ENCODE measurements at places on chromosomes 6 and 20.

- DNase-seq: no peak
Measured at GRCh38 chr6:131717836-131718542, 7.2 kb upstream of the CTAGE9 start.

- DNase-seq: no peak
Measured at GRCh38 chr6:75800133-75800532, 51.1 kb downstream of the MYO6 start.

DNA sequence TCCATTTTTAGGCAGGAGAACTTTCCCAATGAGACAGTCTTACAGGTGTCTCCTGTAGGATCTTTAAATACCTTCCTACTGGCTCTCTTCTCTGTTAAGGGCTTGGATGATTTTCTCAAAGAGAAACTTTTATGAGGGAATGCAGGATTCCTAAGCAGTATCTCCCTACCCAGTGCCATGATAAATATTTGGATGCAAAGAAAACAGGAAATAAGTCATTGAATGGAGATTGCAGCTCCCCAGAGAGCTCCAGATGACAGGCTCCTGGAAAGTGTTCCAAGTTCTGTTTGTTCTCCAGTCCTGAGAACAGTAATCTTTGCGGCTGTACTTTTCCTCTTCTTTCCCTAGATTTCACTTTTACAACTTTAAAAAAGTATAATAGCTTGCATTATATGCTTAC is 2.4 kb upstream of the SCGN start:
- DNase-seq: no peak

GRCh38 chr6:40719671-40720374 is 132.7 kb upstream of the LRFN2 start:
- no peak for DNase-seq

DNA sequence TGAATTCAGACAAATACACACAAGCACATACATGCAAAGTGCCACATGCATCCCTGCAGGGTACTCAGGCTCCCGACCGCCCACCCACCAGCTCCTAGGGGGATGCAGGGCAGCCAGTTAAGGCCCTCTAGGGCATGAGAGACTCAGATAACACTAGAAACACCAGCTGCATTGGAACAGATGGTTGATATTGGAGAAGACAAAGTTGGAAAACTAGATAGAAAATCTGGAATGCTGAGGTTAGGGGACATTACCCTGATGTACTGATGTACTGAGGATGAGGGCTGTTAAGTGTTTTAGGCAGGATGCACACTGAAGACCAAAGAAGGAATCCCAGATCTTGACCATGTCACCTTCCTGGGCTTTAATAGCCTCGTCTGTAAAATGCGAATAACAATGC is 134.6 kb upstream of the ECI2 start:
- DNase-seq: no peak

DNA sequence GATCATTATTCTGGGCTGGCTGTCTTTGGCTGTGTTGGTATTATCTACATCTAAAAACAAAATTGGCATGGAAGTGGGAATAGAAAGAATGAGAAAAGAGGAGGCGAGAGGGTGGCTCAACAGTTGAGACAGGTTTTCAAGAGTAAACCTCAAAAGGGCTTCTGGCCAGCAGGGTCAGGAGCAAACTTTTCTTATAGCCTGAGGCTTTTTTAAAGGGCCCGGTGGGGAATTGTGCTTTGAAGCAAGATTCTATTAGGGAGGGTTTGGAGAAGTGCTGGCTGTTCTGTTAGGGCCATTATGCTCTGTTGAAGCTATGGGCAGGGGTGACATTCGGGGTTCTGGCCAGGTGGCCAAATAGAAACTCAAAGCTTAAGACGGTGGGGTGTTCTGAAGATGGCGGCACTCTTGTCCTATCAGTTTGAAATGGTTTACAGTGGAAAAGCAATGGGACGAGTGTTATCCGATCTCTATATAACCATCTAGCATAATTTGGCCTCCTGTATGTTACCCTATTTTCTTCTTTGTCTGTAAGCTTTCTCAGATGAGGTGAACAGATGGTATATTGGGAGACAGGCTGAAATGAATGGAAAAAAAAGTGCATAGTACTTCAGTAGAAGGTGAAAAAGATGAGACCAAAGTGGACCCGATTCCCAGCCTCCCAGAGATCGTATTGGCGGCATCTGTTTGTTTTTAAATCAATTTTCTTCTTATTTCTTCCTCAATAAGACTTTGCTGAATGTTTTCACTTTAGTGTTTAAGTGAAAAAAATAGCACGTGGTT is 132.1 kb upstream of the CNR1 start:
- no peak for DNase-seq

DNA sequence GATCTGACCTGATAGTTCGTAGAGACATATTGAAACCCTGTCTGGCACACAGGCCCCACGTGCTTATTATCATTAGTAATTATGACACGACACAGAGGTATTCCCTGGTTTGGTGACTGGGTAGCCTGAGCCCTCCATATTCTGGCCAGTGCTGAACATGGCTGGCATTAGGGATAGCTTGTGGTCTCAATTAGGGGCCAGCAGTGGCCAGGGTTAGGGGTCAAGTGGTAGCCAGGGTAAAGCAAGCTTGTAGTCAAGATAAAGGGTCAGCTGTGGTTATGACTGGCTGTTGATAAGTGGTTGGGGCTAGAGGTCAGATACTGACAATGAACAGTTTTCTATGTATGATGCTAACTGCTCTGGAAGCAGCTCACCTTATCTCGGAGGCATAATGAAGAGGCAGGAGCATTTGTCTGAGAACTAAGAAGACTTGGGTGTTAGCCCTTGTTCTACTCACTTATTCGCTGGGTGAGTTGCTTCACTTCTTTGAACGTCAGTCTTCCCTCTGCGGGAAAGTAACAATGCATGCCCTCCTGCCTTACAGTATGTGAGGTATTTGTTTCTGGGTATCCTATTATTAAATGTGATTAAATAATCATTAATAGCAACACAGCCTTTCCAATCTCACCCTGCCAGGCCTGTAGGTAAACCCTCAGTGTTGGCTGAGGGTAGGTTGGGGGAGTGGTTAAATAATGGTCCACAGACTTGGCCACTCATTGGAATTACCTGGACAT is 66.7 kb downstream of the VEGFA start:
- DNase-seq: no peak

Data from activated T-helper 2 cell treated with anti-CD3 and anti-CD28 coated beads, Interferon-gamma antibody, Interleukin-2, Interleukin-4, amounts not matched to agents 10 μg/mL and 5 μg/mL and 100 μg/mL, durations not matched to agents 14 hours and 24 hours and 36 hours (primary cell).